CD4-positive, alpha-beta T cell treated with Interleukin-2 at 100 ng/mL for 4 hours (primary cell): ENCODE measurements at places on chromosomes 3 and 15.

- peak; percentile 66 for DNase-seq
Observed at GRCh38 chr3:171458071-171458863, 1.9 kb downstream of the TNIK start.

DNA sequence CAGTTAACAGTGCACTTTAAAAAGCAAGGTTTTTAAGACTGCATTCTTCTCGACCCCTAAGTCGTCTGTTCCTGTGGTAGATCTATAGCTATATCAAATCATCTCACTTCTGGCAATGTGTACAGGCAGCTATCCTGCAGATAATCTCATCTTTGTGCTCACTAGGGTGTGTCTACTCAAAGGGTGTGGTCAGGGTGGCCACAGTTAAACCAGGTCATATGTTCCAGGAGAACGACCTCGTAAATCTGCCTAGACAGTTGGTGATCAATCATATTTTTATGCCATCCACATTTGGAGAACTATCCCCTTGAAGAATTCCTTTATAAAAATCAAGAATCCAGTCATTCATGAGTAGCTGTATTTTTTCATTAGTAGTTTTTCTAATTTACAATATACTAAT, 3.0 kb downstream of the VEPH1 start:
- no peak for DNase-seq

- DNase-seq = peak; percentile 7
Observed at GRCh38 chr3:43256714-43257461, 29.5 kb upstream of the SNRK start.

DNA sequence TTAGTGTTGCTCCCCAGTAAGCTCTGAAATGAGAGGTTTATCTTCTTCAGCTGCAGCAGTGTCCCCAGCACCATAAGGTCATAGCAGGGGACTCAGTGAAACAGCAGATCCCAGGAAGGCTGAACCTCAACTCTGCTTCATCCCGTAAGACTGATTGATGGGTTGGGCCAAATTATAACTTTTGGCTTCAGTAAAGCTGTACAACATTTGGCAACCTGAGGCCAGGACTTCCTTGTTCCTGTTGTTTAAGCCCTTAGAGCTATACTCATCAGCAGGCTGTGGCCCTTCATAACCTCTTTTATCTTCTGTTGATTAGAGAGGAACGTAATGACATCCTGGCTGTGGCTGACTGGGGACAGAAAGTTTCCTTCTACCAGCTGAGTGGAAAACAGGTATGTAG, 29.0 kb downstream of the IFT122 start:
- no peak for DNase-seq

DNA sequence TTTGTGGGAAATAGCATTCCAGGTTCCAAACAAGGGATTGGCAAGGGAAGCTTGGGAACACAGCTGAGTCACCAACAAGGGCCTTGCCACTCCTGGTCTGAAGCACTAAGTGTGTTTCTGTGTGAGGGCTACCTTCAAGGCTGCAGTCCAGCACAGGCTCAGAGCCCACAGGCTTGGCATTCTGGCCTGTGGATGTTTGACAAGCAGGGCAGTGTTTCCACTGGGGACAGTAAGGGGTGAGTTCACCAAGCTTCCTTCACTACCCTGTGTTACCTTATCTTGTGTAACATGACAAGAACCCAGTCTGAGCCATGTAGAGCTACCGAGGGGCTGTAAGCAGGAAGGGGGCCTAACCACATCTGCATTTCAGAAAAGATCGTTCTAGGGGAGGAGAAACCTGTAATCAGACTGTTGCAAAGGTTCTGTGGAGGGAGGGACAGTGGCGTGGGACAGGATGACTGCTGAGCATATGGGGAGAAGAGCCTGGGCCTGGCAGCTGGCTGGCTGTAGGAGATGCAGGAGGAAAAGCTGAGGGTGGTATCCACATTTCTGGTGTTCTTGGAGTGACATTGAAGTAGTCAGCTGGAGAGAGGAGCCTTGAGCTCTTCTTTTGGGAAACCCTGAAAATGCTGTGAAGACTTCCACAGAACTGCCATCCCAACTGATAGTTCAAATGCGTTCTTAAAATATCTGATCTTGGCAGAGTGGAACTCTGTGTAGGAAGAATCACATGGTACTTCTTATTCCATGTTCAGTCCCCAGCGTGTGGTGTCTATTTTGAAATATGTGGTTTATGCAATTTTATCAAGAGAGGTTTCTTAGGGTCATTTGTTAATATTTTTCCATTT, 61.3 kb downstream of the CTDSPL start:
- no peak for DNase-seq

DNA sequence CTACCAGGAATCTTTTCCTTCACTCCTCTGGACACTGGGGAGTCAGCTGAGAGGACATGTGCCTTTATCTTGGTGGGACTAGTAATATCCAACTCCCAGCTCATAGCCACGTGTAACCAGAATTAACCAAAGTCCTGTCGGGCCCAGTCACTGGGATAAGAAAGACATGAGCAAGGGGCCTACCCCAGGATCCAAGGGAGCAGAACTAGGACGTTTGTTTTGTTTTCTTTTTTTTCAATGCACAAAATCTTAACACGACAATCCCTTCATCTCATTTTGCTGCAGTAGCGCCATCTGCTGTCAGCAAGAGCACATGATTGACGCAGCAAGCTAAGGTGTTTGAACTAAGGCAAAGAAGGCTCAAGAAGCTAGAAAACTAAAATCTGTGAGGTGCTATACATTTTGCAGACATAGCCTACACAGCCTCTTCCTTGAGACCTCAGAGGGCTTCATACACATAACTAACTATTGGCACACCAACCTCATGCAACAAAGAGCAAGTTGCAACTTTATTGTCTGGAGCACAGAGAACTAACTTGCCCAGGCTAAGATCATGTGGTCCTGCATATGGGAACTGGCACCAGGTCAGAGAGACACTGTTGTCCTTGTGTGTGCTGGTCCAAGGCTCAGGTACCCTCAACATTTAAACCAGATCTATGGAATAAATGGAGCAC, 43.6 kb downstream of the RLBP1 start:
- DNase-seq = peak; percentile 71

GRCh38 chr3:157607826-157608405, 104.7 kb upstream of the VEPH1 start:
- no peak for DNase-seq

DNA sequence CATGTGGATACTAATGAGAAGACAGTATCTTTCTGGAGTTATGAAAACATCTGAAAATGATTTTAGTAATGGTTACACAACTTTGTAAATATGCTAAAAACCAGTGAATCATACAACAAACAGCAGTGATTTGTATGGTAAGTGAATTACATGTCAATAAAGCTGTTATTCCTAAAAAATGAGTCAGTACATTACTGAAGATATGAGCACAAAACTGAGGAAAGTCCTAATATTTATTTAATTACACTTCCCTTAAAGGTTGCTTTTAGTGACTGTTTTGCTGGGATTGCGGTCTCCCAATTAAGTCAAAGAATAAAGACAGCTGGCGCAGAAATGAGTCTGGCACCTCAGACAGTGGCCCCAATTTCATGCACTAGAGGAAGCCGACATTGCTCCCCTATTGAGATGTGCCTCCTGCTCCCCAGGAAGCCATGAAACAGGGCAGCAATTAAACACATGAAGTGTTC, 50.9 kb upstream of the FSIP1 start:
- no peak for DNase-seq

GRCh38 chr15:61830536-61831330, 229.5 kb downstream of the VPS13C start:
- no peak for DNase-seq

DNA sequence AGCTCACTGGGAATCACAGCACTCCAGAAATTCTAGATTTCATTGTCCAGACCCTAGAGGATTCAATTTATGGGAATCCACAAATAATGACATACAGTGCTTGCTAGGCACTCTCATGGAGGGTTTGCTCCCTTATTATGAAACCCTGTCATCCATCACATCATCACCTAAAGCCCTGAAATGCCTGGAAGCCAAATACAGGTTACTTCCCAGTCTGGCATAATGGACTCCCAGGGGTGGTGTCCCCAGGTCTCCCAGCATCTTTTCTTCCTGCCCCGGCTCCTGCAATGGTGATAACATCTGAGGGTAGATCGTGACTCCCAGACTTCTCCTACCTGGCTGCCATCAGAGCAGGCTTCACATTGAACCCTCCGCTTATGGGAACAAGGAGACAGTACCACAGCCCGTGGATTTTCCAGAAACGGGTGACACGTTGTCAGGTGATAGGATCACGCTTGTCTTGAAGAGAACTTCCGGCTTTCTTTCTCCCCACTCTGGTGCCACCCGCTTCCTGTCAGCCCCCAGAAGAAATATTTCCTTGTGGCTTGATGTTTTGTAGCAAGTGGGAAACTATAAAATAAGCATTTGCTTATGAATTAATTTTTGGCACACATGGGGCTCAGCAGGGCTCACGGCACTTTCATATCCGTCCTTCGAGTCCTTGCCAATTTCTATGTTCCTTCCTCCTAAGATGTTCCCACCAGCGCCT, 238.7 kb upstream of the BHLHE40 start:
- no peak for DNase-seq

GRCh38 chr15:51288143-51289065, 50.0 kb downstream of the CYP19A1 start:
- DNase-seq = no peak
